ENCODE measurements at places on chromosomes 12 and 14.

DNA sequence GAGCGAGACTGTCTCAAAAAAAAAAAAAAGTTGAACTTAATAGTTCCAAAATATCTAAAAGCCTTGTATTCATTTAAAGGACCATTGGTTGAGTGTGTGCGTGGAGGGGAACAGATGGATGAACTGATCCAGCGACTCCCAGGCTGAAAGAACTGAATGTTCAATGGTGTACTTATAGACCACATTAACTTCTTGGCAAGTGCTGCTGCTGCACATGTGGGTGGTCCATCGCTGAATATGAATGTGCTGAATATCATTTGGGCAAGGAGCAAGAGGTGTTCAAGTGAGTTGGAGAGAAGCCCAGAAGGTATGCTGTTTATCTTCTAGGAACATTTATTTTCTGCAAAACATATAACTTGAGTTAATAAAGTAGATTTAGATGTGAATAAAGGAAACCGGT lies 289.0 kb upstream of the RPL10L start:
- DNase-seq: no peak

GRCh38 chr14:96187216-96188031 lies 17.2 kb upstream of the BDKRB2 start:
- no peak for DNase-seq

DNA sequence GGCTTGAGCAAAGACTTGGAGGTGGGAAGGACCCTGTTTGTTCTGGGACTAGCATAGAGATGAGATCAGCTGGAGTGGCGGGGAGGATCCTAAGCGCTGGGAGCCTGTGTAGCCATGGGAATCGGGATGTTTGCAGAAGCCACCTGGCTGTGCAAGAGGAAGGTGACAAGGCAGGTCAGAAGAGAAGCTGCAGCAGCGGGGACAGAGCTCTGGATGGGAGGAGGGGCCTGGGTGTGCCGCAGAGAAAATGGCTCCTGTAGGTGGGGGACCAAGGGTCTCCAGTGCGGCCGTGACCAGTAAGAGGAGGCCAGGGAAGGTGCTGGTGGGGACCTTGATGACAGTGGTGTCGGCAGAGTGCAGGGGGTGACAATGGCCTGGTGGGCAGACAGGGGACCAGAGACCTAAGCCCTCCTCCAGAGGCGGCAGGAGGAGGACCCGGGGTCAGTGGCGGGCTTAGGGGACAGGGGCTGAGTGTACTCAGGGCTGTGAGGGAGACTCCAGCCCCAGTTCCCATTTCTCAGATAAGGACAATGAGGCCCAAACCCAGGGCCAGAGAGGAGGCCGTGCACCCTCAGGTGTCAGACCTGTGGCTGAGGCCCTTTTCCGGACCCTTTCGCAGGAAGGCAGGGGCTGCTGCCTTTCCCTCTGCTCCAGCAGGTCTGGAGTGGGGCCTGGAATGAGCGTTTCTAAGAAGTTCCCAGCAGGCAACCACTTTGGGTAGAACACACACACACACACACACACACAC lies 206.6 kb upstream of the RTL1 start:
- DNase-seq: no peak

DNA sequence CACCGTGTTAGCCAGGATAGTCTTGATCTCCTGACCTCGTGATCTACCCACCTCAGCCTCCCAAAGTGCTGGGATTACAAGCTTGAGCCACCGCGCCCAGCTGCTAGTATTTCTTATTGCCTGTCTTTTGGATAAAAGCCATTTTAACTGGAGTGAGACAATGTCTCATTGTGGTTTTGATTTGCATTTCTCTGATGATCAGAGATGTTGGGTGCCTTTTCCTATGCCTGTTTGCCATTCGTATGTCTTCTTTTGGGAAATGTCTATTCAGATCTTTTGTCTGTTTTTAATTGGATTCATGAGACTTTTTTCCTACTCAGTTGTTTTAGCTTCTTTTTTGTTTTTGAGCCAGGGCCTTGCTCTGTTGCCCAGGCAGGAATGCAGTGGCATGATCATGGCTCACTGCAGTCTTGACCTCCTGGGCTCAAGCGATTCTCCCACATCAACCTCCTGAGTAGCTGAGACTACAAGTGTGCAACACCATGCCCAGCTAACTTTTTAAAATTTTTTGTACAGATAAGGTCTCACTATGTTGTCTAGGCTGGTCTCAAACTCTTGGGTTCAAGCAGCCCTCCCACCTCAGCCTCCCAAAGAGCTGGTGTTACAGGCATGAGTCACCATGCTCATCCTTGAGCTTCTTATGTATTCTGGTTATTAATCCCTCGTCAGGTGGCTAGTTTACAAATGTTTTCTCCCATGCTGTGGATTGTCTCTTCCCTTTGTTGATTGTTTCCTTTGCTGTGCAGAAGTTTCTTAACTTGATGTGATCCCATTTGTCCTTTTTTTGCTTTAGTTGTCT lies 65.9 kb downstream of the ACACB start:
- DNase-seq: no peak

DNA sequence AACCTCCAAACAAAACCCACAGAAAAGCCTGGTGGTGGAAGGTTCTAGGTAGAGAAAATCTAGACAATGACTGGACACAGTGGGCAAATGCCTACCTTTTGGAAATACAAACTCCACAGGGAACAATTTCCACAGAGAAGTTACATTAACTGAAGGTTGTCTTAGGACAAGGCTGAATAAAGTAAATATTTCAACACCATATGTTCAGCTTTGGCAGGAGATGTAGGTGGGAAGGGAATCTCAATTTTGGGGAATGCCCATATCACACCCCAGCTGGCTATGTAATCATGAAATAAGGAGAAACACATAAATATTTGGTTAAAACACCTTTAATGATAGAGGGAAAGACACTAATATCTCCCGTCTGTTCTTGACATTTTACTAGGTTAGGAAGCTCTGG lies 5.4 kb downstream of the SALL2 start:
- no peak for DNase-seq

- no peak for DNase-seq
Measured at GRCh38 chr14:84750763-84751554, 779.0 kb upstream of the FLRT2 start.

DNA sequence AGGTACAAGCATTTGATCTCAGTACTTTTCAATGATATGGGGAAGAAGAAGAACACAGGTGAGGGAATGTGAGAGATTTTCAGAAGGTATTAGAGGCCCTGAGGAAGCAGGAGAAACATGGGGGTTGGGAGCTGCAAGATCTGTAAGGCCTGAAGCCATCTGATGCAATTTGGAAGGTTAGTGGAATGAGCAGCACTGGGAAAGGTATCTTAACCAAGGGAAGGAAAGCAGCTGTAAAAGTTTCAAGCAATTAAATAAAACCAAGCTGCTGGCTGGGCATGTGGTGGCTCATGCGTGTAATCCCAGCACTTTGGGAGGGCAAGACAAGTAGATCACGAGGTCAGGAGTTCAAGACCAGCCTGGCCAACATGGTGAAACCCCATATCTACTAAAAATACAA lies 104.4 kb upstream of the PARP11 start:
- DNase-seq: no peak

DNA sequence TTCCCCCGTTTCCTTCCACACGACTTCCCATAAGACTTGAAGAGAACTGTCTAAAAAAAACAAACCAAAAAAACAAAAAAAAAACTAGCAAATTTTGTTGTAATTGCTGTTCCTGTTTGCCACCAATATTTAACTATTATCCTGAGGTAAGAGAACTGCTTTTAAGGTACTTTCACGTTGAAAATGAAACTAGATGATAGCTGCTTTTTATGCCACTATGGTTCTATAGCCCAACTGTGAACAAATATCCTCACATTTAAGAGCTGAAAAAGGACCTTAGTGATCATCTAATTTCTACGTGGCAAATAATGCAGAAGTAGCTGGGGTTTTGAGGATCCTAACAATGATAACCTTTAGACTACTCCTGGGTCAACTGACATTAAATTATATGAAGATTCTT lies 98.6 kb downstream of the TAOK3 start:
- no peak for DNase-seq

DNA sequence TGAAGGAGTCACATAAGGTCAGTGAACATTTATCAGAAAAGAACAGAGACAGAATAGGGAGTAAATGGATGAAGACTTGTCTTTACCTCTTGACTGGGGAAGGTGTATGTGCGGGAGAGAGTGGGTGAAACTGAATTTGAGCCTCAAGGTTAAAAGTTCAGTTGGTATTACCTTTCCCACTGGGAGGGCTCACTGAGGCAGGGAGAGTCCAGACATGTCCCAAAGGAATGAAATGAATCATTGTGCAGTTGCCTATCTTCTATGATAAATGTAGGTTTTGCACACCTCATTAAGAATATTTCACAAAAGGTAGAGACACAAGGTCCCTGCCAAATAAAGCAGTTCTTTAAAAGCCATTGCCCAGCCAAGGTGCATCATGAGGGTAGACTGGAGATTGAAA lies 105.2 kb downstream of the KCNA5 start:
- DNase-seq: no peak

GRCh38 chr12:56101045-56101444 lies 3.3 kb upstream of the PA2G4 start:
- DNase-seq: no peak

DNA sequence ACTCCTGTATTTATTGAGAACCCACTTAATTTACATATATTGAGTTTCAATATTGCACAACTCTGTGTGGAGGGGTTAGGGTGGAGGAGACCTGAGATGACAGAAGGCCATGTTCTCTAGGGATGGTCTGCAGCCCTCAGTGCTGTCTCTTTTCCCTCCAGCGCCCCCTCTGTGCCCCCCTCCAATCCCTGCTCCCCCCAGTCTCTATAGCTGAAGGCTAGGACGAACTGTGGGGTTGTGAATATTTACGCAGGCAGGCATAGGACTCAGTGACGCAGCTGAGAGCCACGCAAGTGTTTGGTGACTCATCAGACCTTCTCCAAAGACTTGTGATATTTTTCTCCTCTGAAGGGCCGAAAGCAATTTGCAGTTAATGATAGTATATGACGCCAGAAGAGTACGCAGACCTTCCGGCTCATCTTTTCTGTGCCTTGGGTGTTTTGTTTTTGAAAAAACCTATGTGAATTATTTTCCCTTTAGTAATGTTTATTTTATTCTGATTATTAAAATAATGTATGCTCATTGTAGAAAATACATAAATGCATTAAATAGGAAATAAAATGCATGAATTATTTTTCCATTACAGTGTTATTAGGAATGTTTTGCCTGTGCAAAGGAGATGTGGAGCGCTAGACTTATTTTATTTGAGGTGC lies 85.3 kb downstream of the SLC25A47 start:
- DNase-seq: no peak

All from stimulated activated CD4-positive, alpha-beta T cell treated with anti-CD3 and anti-CD28 coated beads, TNF-alpha, amount 100 ng/mL, for 1 hour (primary cell).